NCI-H2107 (cell line): ENCODE measurements at places on chromosomes 2 and 18.

GRCh38 chr2:73939419-73939818 is 12.7 kb downstream of the DGUOK start:
- DNase-seq, result no peak

DNA sequence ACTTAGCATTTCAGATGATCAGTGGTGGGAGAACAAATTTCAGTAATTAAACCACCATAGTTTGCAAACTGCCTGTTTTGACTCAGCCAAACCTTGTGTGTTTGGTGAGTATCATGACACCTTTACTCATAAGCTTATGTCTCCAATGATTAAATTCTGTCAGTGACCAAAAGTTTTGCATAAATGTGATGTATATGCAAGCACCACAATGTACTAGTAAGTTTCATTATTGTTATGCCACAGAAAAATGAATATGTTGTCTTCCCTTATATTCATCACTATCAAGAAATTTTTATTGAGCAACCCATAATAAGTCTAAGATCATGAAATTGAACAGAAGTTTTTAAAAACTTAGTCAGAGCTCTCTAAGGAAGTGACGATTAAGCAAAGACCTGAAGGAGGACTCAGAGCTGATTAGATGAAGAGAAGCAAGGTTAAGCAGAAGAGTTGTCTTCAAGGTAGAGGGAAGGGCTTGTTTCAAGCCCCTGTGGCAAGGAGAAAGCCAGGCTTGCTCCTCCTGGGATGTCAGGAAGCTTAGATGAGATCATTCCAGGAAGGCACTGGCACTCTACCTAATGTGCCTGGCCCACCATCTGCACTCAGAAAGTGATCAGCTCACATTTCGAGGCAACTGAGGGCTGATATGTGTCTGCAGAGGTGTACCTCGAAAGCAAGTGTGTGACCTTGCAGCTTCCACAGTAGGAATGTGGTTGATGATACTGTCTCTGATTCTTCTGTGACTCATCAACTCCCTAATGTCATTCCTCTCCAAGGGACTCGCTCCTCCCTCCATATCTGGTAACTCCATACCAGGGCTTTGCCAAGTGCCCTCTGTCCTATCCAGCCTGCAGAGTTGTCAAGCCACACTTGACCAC is 54.7 kb downstream of the KCTD18 start:
- DNase-seq, result no peak

DNA sequence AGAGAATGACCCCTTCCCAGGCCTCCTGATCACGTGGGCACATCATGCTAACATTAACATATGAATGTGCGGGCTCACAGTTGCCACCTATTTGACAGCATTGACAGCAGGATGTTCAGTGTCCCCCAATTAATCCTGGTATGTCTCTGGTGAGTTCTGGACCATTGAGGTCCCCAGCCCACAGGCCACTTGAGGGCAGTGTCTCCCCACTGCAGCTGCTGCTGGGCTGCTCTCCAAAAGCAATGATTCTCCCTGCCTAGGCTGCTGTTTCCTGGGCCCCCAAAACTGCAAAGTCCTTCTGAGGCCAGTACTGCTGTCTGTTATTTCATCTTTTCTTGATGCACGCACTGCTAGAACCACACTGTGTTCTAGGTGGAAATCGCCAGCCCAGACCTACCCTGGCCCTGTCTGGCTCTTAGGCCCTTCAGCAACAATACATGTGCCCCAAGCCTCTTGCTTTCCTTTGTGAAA is 52.7 kb upstream of the MAPK4 start:
- peak; percentile 74 for DNase-seq

DNA sequence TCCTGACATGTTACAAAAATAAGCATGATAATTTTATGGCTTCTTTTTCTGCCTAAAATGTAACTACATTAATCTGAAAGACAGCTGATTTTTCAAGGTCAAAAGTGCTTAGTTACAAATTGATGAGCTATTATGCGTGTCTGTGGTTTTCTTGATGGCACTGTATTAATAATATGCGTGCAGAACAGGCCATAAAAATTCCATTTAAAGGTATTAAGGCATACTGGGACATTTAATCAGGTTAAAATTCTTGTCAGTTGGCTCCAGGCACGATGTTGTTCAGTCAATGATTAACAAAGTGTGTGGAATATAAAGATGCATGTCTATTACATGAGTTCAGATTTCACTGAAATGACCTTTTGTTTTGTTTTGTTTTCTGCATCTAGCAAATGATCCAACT is 420.1 kb upstream of the ZNF804A start:
- no peak for DNase-seq

GRCh38 chr2:112942654-112943002 is 31.7 kb downstream of the IL37 start:
- no peak for DNase-seq

DNA sequence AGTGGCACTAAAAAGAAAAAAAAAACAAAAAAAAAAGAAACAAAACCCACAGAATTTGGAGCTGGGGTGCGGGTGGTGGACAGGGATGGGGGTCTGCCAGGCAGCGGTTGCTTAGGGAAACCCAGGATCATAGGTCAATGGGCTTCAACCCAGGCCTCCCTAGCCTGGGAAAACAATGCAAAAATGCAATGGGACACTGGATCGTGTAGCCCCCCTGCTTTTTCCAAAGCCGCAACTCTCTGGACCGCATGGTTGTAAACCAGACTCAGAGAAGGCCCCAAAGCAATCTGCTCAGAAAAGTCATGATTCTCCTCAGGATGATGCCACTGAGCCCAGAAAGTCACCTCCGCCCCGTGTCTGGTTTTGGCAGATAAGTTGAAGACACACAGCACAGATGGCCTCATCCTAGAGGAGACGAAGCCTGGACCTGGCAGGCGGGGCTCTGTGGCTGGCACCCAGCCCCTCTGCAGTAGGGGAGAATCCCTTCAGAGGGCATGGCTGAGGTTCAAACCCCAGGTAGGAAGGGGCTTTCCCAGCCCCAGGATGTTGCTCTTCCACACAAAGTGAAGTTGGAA is 5.1 kb downstream of the DLX2 start:
- DNase-seq, result no peak

DNA sequence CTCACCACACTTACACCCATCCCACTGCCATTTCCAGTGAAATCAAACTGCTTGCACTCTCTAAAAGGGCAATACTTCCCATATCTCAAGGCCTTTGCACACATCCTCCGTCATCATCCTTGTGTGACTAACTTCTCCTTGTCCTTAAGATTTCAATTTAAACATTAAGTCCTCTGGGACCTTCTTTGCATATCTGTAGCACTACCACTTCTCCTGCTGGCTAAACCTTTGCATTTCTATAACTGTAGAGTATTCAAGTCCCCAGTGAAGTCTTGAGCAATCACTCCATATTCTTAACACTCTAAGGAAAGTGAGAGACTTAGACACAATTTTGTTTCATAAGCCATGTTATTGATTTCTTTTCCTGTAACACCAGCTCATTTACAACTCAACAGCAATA is 136.8 kb upstream of the EPHA4 start:
- DNase-seq, result no peak

DNA sequence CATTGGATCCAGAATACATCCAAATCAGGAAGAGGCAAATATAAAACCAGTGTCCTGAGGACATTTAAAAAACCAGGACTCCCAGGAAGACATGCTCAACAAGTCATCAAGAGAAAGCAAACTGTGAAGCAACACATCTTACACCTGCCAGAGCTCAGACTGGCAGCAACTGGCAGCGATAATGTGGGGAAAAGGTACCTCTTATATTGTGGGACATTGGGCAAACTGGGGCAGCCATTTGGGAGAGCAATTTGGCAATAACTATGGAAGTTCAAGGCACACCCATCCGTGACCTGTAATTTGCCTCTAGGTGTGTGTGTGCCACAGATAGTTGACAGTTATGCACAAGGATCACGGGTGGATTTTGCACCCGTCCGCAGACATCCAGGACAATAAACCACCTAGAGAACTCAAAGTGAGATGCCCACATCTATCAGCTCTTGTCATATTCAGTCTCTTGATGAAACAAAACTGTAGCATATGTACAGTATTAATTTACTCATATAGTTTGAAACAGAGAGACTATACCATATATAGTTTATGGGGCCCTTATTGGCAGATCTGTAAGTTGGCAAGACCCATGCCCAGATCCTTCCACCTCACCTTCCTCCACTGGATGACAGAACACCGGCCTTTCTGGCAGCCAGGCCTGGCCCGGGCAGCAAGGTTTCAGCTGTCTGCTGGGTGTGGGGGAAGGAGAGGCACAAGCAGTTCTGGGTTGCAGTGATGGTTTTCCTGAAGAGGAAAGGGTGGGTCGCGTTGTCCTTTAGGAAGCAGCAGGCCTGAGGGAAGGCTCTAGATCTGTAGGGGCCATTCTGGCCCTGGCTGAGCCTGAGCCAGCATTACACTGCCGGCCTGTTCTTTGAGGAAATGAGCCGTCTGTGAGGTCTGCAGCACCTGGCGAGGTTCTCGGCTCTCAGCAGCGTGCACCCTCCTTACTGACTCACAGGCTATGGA is 18.8 kb downstream of the HJURP start:
- DNase-seq, result no peak
